Prostate gland (tissue), 2 donors: ENCODE measurements at places on chromosomes 5 and 9.

GRCh38 chr5:39370555-39371366 is 6.5 kb upstream of the C9 start:
- DNase-seq = peak; percentile 48

GRCh38 chr9:114446672-114447450 is 58.4 kb downstream of the WHRN start:
- no peak for DNase-seq

DNA sequence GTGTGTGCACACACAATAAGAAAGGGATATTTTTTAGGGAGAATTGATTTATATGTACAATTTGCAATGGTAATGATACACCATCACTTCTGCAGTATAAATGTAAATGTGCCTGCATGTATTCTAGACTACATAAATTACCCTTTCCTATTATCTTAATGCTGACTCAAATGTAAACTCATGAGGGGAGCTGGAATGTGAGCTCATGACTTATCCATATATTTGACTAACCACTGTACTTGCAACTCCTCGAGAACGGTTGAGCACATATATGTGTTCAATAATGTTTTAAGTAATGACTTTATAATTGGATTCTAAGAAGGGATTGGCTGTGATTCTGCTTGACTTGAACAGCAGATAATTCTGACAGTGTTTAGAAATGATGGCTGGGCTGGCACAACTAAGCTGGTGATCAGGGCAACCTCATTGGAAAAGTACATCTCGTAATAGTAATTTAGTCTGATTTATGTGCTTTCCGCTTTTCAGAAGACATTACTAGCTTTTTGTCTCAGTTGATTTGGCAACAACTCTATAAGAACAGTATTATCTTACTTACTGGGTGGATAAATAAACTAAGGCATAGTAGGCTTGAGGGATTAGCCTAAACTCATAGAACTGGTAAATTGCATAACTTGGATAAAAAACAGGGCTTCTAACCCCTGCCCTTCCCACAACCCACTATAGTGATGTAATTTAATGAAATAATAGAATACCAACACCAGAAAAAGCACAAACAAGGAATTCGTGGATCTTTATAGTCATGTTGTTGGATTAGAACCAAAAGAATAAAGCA is 130.2 kb upstream of the SPEF2 start:
- no peak for DNase-seq

- DNase-seq = no peak
Measured at GRCh38 chr5:483434-484140, 40.6 kb downstream of the EXOC3 start.

DNA sequence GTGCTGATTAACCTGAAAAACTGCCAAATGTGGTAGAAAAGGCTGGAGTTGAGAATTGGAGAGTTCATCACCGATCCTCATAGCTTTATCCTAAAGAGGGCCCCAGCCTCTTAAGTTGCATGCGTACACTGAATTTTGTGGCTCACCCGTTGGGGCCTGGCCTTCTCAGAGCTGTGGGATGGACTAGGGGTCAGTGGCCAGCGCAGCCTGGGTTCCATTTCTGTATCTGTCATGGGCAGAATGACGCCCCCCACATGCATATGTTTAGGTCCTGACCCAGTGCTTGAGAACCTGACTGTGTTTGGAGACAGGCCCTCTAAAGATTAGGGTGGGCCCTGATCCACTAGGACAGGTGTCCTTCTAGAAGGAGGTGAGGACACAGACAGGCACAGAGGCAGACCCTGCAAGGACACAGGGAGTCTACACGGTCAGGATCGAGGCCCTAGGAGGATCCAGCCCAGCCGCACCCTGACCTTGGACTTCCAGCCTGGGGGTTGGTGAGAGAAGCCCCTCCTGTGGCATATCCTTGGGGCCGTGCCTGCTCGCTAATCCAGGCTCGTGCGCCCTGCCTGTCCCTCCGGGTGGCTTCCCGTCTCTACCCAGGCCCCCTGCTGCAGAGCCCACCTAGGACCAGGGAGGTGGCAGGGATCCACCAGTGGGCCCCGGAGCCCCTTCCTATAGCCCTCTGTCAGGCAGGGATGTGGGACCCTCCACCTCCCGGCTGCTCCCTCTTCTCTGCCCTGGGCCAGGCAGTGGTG is 32.2 kb downstream of the NDUFS6 start:
- no peak for DNase-seq

DNA sequence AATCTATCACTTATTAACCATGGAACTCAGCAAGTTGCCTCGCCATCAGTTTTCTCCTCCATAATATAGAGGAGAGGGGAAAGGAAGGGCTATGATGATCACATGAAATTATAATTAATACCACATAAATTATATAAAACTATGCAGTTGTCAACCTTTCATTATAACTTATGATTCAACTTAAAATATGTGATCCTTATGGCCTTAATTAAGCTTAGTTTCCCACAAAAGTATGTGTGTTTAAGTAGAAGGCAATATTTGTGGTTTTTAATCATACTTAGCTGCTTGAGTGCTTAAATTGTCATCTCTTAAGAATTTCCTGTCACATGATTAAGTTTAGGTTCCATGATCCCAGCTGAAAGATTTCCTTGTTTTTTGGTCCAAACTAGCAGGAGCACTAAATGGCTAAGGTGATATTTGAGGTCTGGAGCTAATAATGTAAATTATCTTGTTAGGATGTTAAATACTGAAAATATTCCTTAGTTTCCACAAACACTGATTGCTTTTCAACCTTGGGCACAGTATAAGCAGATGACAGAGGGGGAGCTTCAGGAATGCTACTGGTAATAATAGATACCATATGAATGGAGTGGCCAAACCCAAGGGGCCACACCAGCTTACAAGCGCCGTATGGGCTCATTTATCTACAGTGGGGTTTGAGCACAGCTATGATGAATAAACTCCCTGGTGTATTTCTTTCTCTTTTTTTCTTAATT is 26.4 kb upstream of the F2R start:
- DNase-seq = no peak

DNA sequence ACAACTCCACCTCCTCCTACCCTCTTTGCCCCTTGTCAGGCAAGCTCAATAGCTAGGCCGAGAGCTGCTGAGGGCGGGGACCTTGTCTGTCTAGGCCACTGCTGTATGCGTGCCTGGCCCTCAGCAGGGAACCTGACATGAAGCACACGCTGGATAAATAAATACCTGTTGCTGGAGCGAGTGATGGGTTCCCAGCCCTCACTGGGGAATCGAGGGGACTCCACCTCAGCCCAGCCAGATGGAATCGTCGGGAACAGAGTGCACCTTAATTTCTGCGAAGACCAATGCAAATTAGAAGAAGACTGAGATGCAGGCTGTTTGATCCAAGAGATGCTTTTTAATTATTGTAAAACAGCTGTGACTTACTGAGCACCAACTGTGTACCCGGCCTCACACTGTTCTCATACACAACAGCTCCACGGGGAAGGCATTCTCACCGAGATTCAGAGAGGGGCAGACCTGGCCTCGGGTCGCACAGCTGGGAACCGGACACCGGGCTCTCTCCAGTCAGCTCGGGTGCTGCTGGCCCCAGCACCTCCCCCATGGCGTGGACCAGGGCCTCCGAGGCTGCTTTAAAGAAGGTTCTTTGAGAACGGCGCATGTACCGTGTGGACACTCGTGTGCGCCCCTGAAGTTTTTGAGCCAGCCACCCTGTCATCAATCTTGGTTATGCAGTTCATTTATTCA is 109.7 kb upstream of the IER5L start:
- no peak for DNase-seq

DNA sequence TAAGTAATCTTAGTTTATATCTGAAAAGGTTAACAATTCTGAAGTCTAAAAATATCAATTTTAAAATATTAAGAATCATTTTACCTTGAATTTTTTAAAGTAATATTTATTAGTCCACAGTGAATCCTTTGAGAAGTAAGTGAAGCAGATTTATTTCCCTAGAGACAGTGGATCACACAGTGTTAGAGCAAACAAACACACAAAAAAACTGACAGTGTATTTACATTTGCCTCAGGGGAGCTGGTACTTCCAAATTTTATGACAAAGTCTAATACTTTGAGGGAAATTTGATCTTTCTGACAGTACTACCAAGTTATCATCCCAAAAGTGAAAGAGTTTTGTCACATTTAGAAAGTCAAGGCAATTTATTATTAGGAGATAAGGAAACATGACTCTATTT is 1750.6 kb upstream of the CDH9 start:
- no peak for DNase-seq

GRCh38 chr5:151255621-151256286 is 2.8 kb downstream of the GM2A start:
- no peak for DNase-seq

DNA sequence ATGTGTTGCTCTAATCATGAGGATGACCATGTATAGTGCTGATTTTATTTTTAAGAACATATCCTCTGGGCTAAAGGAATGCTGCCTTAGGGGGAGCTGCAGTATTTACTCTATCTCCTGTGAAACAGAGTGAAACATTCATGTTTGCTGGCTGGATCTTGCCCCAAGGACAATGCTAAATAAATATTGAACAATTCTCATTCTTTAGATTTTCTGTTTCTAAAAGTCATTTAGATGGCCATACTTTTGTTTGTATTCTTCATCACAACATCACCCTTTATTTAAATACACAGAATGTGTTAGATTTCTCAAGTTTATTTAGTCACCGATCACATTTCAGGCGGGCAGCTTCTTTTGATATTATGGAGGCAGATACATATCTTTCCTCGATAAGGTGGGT is 103.3 kb downstream of the ARHGEF28 start:
- no peak for DNase-seq

DNA sequence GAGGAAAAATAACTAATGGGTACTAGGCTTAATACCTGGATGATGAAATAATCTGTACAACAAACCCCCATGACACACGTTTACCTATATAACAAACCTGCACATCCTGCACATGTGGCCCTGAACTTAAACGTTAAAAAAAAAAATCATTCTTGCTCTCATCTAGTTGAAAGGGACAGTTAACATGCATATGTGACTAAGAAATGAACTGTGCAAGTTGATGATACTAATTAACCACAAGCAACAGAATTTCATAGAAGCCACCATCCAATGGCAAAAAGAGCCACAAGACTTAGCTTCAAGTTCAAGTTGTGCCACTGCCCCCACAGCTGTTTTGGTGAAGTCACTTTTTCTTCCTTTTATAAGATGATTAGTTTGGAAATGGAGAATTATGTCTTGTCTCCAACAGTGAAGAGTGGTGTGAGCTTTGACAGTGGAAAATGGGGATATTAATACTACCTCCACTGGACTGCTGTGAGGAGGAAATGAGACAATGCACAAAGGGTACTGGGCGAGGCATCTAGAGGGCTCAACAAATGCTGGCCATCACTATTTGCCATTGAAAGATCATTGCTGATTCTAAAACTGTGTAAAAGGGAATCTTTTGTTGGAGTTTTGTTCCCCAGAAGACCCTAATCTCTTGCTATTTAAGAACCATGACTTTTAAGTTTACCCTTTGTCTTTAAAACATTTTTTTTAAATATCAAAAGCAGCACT is 202.1 kb downstream of the EBF1 start:
- no peak for DNase-seq

DNA sequence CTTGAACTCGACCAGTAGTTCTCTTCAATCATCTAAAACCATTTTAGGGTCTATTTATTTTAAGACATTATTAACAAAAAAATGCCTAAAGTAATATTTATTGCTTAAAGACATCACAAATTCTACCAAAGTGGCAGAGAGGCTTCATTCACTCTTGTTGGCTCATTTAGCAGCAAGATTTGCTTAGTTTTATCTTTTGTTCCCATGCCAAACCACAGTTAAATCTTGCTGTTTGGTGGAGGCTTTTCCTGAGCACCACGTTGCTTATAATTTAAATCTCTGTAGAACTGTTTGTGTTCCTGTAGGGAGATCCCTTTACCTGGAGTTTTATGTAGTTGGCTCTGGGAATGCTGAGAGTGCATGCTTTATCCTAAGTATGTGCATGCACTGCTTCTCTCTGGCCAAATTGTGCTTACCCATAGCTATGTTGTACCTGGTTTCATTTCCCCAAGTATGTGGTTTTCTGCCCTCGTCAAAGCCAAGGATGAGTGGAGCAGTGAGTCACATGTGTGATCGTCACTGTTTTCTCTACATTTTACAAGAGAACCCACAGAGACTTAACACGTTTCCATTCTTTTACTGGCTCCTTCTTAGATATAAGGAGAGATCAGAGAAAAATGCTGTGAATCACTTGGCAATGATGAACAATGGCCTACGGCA is 42.1 kb upstream of the MAST4 start:
- no peak for DNase-seq

- DNase-seq = no peak
Measured at GRCh38 chr9:116181853-116182610, 28.4 kb downstream of the PAPPA start.

GRCh38 chr5:143791848-143792731 is 19.9 kb upstream of the HMHB1 start:
- no peak for DNase-seq

GRCh38 chr5:170302653-170303501 is 5.3 kb upstream of the LCP2 start:
- no peak for DNase-seq

DNA sequence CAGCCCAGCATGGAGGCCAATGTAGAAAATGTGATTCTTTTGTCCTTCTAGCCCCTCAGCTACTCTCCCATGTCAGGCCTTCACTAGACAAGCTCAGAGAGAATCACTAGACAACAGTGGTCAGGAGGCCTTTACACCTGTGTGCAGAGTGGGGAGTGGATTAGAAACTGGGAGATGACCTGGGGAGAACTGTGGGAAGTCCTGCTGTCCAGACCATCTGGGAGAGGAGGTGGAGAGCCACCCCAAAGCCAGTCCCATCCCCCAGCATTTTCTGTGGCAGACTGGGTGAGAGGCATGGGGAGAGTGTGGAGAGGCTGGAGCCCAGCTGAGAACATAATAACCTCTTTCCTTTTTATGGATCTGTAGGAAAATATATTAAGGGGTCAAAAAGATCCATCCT is 452.0 kb upstream of the DMAC1 start:
- no peak for DNase-seq

DNA sequence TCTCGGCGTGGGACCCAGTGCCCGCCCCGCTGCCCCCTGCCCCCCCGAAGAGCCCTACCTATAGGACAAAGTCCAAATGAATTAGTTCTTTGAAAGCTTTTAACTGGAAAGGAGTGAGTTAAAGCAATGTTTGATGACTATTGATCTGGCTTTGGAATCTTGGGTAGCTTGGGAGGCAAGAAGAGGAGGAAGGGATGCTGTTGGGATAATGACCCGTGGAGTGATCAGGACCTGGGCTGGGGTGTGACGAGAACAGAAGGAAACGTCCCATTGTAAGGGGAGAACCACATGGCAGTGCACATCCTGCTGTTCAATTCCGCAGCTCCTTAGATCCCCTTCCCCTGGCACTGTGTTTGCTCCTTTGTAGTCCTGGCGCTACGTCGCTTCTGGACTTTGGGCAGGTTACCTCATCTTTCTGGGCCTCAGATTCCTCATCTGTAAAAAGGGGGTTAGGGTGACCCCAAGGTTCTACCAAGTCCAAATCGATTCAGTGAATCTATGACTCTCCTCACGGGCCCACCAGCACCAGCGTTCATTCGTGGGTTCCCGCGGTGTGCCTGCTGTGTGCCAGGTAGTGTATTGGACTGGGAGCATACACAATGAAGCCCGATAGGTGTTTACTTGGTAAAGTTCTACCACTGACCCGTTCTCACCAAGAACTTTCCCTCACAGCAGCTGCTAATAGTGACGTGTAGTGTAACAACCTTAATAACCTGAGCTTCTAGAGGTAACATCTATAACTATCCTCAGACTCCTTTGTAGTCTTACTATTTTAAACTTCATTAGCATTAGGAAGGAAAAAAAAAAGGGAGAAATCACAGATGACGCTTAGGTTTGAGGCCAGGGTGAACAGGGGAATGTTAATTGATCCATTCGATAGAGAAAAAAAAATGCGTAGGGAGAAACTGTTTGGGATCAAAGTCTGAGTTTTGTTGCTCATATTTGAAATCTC is 1.1 kb upstream of the NADK2 start:
- DNase-seq = no peak
